ENCODE measurements at places on chromosomes 1 and 21.

GRCh38 chr1:53317646-53318539, 10.0 kb downstream of the LRP8 start:
- DNase-seq, result no peak

DNA sequence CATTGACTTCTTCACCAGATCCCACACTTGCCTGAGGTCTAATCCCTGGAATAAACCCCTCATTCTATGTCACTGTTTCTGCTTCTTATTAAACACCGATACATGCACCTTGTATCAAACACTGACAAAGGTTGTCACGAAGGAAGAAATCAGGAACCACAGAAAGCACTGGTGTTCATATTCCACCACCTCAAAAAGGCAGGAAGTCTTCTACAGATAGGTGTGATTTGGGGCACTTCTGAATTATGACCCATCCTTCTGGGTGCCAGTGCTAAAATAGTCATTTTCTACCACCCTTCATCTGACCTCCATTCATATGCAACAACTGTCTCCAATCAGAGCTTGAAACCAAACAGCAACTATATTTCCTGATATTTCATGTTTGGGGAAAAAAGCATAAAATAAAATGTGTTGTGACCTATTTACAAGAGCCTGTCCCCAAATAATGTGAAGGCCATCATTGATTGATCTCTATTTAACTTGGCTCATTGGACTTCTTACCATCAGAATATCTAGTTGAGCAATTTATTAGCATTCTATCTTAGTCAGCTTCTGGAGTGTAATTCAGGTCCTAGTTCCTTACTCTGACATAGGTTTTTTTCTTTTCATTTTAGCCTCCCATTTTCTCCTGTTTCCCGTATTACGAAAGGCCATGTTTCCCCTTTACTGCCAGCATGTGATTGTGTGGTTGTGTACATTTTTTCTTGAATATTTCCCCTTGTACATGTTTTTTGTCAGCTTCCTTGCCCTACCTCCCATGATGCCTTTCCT, 43.1 kb downstream of the DUSP10 start:
- no peak for DNase-seq

DNA sequence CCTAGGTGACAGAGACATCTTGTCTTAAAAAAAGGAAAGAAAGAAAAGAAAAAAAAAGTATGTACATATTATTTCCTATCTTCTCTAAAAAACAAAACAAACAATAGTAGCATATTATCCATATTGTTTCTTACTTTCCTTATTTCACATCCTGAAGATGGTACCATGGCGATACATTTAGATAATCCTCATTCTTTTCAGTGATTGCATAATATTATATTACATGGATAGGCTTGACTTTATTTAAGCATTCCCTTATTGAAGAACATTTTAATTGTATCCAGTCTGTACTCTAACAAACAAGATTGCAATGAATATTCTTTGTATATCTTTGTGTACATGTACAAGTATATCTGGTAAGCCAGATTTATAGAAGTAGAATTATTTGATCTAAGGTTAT, 82.9 kb upstream of the PUM1 start:
- no peak for DNase-seq

- no peak for DNase-seq
Measured at GRCh38 chr21:36988536-36988935, 18.0 kb upstream of the RIPPLY3 start.

GRCh38 chr1:22689505-22689904, 21.1 kb upstream of the EPHB2 start:
- DNase-seq, result no peak

All from activated CD4-positive, CD25-positive, alpha-beta regulatory T cell (primary cell).